ENCODE measurements at places on chromosomes 12 and 14.

DNA sequence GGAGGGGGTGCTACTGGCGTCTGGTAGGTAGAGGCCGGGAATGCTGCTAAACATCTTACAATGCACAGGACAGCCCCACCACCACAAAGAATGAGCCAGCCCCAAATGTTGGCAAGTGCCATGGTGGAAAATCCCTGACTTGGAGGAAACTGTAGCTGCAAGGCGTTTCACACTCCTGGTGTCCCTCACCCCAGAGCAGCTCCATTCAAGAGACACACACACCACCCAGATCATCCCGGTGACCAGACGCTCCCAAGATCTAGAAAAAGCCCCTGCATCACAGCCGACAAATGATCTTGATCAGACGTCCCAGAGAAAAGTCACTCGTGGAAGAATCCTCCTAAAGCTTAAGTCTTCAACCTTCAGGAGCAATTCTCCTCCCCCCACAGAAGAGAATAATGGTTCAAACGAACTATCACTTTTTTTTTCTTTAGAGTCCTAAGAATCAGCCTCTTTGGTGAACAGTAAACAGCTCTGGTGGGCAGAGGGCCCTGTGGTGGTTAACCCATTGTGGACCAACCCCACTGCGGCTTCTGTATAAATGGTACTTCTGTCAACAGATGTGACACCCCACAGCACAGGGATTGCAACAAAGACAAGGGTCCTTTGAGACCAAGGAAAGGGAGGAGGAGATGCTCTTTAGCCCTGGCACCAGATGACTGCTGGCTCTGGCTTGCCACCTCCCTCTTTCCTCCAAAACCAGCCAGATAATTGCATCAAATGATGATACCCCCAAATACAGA is 2.7 kb downstream of the GLTP start:
- no peak for DNase-seq

DNA sequence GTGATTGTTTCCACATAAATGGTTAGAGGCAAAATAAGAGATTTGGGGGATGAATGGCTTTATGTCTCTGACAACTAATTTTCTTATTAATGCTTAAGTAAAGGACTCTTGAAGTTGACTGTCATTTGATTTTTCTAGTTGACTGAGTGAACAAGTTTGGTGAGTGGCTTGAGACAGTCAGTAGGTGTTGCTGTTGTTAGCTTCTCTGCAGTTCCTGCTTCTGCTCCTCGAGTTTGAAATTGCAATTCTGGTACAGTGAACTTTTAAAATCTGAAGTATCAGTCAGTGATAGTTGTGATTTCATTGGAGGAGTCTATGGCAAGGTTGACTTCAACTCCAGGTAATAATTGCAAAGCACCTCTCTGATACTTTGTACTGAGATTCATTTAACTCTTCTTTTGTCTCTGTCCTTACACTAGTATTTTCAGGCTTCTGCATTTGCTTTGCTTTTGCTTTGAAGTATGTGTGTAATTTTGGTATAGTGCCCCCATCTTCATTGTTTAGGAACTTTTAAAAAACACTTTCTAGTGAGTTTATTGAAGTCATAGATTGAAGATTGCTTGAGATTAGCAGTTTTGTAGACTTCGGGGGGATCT is 415.5 kb downstream of the PCNX1 start:
- peak; percentile 57 for DNase-seq

GRCh38 chr14:72610096-72610830 is 283.6 kb downstream of the DPF3 start:
- DNase-seq = no peak

DNA sequence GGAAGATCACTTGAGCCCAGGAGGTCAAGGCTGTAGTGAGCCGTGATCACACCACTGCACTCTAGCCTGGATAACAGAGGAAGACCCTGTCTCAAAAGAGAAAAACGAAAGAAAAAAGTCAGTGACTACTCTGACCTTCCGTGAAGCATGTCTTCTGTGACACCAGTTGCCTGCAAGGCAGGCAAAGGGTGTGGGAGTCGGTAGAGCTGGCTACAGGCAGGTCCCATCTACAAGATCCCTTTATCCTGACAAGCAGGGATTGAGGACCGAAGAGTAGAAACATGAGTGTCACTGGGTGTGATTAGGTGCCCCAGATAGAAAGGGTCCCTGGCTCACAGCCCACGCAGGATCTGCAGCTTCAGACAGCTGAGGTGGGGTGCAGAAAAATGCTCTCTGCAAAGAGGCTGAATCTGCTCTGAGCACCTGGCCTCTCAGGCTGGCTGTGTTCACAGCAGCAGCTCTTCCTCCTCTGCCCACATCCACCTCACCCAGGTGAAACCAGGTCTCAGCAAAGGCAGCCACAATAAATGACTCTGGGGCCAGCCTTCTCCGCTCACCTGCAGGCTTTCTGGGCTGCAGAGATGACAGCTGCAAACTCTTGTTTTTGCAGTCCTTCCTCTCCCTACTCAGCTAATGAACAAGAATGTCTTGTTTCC is 28.6 kb upstream of the HSP90B1 start:
- peak; percentile 55 for DNase-seq

DNA sequence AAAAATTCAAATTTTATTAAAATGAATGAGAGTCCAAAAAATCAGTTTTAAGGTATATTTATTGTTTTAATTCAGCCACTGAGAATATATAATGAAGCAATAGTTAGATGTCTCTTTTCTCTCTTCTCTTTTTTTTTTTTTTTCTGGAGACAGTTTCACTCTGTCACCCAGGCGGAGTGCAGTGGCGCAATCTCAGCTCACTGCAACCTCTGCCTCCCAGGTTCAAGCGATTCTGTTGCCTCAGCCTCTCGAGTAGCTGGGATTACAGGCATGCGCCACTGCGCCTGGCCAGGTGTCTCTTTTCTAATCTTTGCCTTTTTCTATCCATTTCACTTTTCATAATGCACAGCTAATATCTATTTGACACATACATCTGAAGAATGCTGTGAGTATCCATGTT is 307.1 kb upstream of the RGS6 start:
- no peak for DNase-seq

DNA sequence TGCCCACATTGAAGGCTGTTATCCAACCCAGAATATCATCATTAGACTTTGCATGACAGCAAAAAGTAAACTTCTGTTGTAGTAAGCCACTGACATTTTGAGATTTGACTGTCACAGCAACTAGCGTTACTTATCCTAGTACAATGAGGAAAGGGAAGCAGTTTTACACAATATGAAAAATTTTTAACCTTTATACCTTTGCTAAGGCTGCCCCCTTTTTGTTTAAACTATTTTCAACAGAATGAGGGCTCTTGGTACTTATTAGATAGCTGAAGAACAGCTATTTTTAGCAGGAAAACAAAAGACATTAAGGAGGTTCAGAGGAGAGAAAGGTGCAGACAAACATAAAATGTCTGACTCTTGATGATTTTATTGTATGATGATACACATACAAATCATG is 23.4 kb upstream of the TMX1 start:
- no peak for DNase-seq

DNA sequence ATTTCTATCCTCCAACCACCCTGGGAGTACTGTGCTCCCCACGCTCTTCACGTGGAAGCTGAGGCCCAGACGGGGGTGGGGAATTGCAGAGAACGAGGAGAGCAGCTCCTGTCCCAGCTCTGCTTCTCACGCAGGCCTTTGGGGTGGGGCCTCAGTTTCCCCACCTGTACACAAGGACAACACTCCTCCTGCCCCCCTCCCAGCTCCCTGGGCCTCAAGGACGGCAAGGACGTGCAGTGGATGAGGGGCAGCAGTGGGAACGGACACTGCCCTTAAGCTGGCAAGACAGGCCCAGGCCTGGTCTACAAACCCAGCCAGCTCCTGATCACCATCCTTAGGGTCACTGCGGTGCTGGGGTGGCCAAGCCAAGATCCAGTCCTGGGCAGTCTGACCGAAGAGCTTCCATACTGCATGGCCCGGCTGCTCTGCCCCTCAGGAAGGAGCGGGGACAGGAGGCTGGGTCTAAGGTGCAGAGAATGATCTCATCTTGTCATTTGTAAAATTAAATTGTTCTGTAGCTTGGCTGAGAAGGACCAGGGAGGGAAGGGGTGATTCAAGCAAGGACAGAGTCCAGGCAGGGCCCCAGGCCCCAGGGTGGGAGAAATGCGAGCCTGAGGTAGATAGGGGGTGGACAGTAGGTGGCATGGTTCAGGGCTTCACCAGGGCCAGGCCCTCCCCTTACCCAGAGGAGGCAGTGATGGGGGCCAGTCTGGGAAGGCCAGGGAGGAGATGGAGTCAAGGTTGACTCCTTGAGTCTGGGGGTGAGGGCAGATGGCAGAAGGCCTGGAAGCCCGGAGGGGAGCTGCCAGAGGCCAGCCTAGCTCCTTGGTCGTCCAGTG is 1.3 kb upstream of the CLBA1 start:
- no peak for DNase-seq

DNA sequence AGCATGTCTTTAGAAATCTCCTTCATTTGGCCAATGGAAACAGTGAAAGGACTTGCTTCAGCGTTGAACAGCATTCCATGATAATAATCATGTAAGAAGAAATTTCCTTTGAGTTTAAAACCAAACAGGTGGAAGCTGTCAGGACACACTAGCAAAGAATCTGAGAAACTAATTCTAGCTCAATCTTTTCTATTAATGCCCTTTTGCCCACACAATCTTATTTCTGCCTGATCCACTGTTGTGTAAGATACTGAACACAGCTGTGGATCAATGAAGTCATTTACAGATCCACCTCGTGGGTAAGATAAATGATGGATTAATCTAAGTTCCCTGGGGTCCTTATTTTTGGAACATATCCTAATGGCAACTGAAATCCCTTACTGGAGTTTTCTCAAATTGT is 536.9 kb upstream of the LMO3 start:
- no peak for DNase-seq

DNA sequence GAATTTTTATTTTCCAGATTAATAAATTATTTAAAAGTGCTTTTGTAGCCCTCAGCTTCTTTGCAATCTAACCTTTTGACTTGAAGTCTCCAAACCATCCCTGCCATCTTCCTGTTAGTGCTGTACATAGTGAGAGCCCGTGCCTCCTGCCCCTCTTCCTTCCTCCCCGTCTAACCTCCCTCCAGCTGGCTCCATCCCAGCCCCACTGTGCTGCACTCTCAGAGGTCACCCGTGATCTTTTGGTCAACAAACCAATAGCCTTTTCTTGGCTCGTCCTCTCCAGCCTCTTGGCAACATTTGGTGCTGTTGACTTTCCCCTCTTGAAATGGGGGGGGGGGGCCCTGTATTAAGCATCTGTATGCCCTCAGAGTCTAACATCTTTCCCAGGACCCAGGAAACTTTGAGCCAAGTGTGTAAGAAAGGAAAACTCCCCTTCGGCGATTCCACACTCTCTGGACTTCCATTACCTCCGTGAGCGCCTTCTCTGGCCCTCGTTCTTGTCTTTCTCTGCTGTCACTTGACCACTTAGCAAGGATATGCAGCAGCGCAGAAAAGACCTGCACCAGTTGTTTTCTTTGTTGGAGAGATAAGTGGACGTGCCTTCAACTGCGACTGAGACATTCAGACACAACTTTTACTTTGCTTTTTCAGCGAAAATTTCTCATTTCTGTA is 44.1 kb downstream of the FBXW8 start:
- DNase-seq = no peak

- no peak for DNase-seq
Measured at GRCh38 chr14:102293781-102294180, 11.2 kb downstream of the MOK start.

GRCh38 chr12:26226629-26227360 is 31.4 kb downstream of the SSPN start:
- DNase-seq = no peak

DNA sequence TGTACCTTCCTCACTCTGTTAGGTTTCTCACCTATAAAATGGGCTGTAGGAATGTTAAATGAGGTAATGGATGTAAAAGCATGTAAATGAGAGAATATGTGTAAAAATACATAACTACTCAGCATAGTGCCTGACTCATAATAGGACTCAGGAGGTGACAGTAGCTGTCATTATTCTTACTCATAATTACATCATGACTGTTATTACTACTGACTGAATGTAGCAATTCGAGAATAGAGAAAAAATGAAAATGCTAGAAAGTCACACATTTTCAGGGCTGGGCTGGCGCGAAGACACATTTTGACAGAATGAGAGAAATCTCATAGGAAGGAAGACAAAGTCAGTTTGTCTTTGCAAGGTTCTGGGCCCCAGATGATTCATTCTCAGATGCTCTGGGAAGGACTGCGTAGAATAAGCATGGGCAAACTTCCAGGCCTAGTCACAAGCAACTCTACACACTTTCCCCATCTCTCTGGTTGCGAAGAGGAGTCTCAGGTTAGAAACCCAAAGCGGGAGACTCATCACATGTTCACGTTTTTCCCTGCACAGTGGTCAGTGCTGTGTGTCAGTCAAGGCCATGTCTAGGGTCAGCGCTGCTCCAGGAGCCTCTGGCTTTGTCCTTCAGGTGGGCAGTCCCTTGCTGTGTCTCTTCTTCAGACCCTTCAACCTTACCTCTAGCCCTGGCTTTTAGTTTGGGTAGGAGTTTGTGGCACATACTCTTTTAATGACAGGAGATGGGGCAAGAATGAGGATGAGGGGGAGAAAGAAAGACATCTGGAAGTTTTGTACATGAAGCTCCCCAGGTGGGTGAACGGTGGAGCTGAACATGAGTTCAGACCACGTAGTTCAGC is 8.4 kb downstream of the GPRC5A start:
- DNase-seq = no peak

DNA sequence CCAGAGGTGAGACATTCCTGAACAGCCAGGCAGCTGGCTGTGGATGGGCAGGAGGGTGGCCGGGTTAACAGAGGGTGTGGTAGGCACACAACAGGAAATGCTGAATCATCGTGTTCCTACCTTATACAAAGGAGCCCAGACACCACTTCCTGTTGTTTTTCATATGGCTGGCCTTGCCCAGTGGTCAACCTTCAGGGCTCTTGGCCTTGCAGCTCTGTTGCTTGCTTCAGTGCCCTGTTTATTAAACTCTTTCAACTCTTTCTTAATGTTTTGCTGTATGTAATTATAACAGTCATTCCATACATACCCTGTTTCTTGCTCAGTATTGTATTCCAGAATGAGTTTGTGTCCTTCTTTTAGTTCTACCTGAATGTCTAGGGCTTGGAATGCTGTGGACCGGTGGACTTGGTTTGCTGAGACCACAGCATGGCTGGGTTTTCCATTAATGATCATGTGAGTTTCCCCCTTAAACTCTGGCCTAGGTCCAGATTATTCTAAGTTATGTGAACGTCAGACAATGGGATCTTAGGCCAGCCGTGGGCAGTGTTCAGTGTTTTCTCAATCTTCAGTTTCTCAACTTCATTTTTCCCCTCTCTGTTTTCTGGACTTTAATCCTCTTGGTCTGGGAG is 11.9 kb downstream of the CFAP54 start:
- DNase-seq = peak; percentile 75

- DNase-seq = peak; percentile 89
Measured at GRCh38 chr12:7638760-7639555, 26.8 kb downstream of the APOBEC1 start.

GRCh38 chr14:98169170-98169587 is 1102.8 kb downstream of the BCL11B start:
- no peak for DNase-seq

Data from CD4-positive, alpha-beta T cell treated with Interleukin-2 at 100 ng/mL for 4 hours (primary cell).